ENCODE measurements at places on chromosomes 16 and 17.
A peak's percentile ranks its signal among the peaks of the same experiment; 100 is the strongest.

DNA sequence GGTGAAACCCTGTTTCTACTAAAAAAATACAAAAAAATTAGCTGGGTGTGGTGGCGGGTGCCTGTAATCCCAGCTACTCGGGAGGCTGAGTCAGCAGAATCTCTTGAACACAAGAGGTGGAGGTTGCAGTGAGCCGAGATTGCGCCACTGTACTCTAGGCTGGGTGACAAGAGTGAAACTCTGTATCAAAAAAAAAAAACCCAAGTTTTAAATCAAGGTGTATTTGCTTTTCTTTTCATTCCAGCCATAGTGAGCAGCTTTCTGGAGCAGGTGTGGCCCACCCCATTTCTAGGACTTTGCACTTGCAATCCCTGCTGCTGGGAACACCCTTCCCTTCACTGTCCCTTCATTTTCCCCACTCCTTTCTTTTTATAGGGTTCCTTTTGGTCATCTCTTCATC, 28.8 kb downstream of the TMEM238L start:
- no peak for DNase-seq

DNA sequence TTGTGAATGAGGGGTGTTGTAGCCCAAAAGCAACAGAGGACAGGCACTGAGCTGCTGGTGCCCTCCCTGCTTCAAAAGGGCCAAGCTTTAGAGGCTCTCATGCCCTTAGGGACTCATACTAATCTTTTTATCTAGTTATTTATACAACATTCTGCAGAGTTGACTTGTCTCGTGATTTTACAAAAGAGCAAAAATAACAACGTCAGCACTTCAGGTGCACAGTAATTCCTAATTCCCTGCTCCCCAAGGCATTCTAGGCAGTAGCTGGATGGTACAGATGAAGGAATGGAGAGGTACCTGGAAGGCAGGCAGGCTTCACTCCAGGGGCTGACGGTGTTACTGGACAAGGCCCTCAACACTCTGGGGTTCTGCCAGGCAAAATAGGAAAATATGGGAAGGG, 406.7 kb upstream of the CCL2 start:
- DNase-seq: no peak

DNA sequence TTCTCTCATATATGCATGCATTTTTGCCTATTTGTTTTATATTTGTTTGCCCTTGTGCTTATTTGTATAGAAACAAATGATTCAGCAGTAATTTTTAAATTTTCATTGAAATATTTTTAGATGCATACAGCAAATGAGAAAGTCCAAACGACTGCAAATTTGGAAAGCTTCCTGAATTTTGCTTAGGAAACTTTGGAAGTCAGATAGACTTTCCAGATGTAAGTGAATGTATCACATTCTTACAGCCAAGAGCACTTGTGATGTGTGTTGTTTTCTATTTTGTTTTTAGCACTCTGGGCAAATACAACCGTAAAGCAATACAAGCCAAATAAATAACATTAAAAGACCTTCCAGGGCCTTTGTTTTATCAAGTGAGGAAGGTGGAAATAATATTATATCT, 680.8 kb upstream of the CDH8 start:
- no peak for DNase-seq

DNA sequence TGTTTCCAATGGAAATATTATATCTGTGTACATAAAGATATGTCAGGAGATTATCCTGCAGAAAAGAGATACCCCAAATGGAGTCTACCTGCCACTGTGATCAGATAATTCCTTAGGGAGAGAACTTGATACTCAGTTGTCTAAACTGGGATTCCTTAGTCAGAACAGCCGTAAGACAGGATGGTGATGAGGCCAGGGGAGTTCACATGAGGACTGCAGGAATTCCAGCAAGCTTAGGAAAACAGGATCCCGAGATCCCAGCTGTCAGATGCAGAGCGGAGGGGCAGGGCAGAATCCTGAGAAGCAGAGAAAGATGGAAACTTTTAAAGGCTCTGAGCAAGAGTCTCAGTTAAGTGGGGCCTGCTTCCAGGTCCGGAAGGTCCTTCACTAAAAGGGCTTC, 4.7 kb downstream of the KRABD2 start:
- DNase-seq: no peak

- DNase-seq: no peak
These were observed 435 bp downstream of the RPRML start for GRCh38 chr17:46978489-46979146.

DNA sequence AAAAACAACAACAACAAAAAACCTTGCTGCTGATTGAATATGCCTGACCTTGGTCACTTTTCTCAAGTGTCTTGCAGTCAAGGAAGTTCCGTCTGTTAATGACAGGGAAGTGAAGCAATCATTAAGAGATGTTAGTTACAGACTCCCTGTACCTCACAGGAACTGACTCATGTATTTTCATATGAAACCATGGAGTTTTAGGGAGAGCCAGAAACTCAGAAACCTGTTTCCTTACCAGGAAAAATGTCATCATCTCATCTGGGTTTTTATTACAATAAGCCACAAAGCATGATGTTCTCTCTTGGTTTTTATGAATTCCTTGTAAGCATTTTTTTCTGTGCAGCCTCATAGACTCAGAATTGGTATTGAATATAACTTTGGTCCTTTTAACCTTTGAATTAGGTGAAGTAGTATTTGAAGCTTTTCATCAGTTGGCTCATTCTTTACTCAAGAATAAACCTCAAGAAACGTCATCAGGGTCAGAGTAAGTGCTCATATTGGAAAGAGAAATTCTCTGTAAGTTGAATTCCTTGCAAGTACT, 10.3 kb downstream of the LYRM1 start:
- DNase-seq: no peak

DNA sequence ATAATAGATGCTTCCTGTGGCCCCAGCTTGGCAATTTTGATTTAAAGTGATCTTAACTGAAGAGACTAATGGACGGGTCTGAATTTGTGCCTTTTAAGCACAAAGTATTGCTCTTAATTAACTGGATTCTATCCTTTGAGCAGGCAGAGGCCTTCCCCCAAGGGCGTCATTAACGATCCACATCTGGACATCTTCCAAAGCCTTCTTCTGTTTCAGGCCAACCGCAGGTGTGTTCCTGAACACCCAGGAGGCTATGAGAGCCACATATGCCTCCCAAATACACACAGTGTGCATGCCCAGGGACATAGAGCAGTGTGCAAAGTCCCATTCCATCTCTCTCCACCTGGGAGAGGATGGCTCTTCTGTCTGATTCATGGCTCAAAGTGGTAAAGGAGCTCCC, 42.3 kb downstream of the MAPT start:
- DNase-seq: no peak

DNA sequence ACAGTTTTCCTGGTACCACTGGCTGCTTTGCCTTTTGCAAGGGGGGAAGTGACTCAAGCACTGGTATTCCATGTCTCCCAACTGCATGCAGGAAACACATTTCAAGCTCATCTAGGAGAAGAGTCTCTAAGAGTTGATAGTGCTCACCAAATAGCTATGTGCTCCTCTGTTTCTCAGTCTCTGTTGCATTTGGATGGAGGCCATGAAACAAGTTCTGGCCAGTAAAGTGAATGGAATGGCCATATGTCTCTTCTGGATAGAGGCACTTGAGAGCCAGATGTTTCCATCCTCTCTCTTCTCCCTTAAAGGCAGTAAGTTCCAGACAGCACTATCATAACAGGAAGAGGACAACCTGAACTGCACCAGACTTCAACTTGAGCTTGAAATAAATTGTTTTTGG, 60.6 kb downstream of the C16orf82 start:
- DNase-seq: no peak

- DNase-seq: no peak
These were observed 729 bp downstream of the DDX28 start for GRCh38 chr16:68022278-68022727.

DNA sequence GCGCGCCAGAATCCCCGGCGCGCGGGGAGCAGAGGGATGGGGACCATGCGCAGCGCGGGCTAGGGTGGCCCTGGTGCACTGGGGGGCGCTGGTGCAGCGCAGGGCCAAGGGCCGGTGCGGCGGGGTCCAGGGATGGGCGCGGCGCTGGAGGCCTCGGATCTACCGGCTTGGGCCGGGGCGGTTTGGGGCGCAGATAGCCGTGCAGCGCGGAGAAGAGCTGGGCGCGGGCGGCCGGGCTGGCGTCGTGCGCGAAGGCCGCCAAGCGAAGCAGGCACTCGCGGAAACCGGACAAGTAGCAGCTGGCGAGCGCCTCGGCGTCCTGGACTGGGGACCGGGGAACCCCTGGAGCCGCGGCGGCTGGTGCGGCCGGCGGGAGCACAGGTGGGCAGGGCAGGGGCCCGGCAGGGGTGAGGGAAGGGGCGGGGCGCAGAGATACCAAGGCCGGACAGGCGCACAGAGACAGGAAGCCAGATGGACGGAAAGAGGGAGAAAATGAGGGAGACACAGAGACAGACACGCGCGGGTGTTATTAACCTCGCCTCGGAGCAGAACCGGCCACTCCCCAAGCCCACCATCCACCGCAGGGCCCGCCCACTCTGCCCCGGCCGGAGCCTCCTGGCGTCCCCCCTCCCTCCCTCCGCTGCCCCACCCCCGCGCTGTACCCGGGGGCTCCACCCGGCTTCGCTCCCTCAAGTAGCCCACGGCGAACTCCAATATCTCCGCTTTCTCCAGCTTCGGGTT, 2.1 kb downstream of the HES7 start:
- DNase-seq: peak; percentile 6

DNA sequence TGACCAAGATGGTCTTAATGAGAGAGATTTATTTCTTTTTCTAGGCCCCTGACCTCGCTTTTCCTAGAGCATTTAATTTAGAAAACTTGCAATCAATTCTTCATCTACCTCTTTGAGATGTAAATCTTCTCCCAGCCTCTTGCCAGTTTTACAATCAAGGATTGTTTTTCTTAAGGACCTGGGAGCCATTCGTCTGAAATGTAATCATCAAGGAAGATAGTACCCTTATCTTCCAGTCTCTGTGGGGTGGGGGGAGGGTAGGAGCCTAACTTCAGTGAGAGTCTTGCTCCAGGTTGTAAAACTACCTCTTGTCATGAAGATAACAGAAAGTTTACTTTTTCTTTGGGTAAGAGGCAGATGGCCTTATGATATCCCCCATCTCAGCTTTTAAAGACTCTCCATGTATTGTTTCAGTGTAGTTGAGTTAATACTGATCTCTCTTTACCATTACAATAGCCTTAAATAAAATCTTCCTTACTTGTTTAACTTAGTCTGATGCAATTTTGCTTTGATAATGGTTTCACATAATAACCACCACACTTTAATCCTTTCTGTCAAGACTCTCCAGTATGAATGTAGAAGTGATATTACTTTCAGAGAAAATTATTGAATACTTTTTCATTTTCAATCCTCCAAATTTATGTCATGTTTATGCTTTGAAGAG, 110.2 kb upstream of the CPHXL start:
- no peak for DNase-seq

DNA sequence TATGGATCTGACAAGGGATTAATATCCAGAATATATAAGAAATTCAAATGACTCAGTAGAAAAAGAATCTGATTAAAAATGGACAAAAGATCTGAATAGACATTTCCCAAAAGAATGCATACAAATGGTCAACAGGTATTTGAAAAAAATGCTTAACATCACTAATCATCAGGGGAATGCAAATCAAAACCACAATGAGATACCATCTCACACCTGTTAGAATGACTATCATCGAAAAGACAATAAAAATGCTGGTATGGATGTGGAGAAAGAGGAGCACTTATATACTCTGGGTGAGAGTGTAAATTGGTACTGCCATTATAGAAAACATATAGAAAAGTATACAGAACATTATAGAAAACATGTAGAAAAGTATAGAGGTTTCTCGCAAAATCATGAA, 16.4 kb upstream of the HS3ST2 start:
- DNase-seq: no peak

DNA sequence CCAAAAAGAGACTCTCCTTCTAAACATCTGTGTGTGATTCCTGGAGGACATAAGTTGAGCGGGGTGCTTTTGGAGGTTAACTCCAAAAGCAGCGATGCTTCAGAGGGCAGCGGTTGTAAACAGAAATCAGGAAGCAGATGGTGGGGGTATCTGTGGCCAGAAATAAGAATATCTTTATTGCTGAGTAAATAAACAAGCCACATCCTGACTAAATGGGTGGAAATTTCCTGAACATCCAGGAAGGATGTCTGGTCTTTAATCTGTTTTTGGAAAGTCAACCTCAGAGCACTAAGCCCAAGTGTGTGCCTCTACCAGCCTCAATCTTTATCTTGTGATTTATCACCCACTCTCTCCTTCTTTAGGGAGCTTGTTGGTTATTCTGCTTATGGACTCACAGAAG, 123.3 kb downstream of the CDH13 start:
- no peak for DNase-seq

- DNase-seq: no peak
These were observed 9.9 kb downstream of the HEXIM2 start for GRCh38 chr17:45171338-45172231.

GRCh38 chr16:67281536-67282446, 2.5 kb downstream of the PLEKHG4 start:
- DNase-seq: no peak

DNA sequence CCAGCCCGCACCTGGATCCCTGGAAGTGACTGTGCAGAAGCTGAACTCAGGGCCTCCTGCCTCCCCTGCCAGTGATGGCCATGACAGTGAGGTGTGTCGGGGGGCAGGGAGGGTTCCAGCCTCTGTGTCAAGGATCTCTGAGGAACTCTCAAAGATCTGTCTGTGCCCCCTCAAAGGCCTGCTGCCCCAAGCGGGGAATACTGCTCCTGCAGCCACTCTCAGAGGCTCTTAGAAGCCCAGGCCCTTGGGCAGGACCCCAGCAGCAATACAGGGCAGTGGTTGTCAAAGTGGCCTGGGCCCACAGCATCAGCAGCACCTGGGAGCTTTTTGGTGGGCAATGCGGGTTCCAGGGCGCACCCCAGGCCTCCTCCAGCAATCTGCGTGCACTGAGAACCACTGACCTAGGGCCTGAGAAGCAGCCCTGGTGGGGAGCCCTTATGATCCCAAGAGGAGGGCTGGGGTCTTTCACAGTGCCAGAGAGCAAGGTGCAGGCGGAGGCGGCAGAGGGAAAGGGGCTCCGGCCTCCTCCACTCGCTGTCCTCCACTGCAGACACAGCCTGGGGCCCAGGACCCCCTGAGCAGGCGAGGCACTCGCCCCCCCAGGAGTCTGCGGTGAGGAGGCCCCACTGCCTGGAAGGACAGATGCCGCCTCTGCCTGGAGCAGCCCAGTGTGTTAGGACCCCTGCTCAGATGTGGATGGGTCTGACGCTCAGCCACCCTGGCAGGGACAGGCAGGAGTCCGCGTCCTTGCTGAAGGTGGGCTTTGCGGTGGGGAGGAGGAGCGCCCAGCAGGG, 42.1 kb downstream of the ENGASE start:
- no peak for DNase-seq

DNA sequence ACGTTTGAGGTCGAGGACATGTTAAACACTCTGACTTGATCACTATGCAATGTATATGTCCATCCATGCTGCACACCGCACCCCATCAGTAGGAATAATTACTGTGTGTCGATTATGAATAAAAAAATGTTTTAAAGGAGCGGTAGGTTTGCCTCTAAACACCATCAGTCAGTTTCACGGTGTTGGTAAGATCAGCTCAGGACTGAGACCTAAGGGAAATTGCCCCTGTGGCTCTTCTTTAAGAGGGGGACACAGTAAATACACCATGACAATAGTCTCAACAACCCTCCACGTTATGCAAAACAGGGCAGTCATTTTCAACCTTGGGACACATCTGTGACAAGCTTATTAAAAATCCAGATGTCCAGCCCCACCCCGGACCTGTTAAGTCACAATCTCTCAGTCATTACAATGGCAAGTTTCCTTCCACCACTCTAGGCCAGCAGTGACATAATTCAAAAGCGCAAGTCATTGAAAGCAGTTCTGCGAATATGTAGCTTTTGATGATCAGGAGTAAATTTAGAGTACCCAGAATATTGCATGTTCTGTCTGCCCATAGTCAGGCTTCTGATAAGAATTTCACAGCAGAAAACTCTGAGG, 1.2 kb downstream of the ATMIN start:
- DNase-seq: no peak

GRCh38 chr17:27294689-27295630, 1.0 kb downstream of the WSB1 start:
- DNase-seq: peak; percentile 70

All from left renal cortex interstitium (tissue), 4 donors.